ENCODE measurements at places on chromosomes 2 and 18.
A peak's percentile ranks its signal among the peaks of the same experiment; 100 is the strongest.

- DNase-seq: no peak
These were observed 16.8 kb upstream of the TMEM131 start for GRCh38 chr2:98012561-98012991.

DNA sequence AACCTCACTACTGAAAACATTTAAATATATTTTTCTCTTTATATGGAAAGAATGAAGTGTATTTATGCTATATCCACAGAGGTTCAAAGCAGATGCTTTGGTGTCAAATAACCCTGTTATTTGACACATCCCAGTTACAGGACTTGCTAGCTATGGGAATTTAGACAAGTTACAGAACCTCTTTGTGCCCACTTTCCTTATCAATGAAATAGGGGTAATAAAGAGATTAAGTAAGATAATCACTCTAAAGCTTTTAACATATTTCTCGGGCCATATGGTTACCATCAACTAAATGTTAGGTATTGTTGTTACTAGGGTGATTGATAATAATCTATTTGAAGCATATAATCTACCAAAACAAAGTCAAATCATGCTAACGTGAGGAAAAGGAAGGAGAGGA is 1660.6 kb upstream of the NXPH2 start:
- DNase-seq: no peak

DNA sequence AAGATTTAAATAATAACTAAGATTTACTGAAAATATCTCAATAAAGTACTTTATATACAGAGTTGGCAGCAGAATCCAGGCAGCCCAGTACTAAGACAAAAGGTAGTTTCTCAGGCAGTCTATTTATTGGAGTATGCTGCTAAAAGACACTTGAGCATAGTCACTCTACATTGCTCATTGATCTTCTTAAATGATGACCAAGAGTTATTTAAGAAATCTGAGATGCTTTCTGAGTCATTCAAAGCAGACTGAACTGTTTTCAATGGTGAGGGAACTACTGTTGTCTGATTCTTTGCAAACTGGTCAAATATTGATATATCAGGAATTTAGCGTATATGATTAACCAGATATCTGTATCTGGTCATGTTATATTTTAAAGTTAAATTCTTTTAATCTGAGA is 133.6 kb downstream of the PHLPP1 start:
- no peak for DNase-seq

DNA sequence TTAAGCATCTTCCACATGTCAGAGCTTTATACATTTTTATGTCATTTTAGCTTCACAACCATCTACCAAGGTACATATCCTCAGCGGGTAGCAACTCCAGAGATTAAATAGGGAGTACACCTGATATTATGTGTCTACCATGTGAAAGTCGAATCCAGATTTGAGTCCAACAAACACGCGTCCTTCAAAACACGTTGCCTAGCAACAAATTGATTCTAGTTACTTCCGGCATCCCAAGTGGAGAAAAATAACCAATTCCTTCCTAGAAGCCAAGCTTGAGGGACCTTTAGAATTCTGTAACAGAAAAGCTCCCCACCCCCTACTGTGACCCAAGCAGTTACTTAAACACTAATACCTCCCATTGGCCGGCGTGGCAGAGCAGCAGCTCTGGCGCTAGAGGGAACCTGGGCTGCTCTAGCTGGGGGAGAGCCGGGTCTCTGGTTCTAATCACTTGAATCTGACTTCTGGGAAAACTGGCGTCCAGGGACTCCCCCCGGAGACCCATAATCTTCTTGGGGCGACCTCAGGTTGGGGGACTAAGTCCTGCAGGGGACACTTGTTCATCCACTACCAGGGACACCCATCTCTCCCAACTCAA is at the start of gene ERICH2:
Gene ERICH2, plus strand, starts transcription at position 371 of the 598 bp plus-strand sequence. CDS start 304 bp downstream, outside the sequence.
- DNase-seq: no peak

- no peak for DNase-seq
These were observed 39.1 kb upstream of the FAM136A start for GRCh38 chr2:70340761-70341476.

DNA sequence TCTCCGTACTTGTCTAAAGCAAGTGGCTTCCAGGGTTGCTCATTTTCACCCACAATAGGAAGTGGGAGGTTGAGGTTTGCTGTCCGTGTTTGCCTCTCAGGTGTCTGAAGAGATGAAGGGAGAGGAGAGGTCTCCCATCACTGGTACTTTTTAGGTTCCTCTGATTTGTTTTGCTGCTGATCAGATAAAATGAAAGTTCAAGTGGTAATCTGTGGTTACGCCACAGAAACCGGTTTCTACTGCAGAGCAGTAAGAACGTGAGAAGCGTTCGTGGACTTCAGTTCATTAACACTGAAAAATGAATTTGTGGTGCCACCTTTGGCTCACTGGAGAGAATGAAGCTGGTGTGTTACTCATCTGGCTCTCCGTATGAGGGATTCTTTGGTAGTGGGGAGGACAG is 118.2 kb downstream of the GBX2 start:
- no peak for DNase-seq

GRCh38 chr2:241895712-241896641 is 26.4 kb downstream of the RTP5 start:
- no peak for DNase-seq

GRCh38 chr2:46329803-46330775 is 32.9 kb downstream of the EPAS1 start:
- peak; percentile 94 for DNase-seq

DNA sequence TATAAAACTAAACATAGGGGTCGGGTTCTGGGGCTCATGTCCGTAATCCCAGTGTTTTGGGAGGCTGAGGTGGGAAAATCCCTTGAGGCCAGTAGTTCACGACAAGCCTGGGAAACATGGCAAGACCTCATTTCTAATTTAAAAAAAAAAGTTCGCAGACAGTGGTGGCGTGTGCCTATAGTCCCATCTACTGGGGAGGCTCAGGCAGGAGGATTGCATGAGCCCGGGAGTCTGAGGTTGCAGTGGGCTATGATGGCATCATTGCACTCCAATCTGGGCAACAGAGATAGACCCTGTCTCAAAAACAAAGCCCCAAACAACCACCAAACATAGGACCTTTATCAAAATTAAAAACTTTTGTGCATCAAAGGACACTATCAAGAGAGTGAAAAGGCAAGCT is 9.8 kb upstream of the HAAO start:
- no peak for DNase-seq

GRCh38 chr2:65371074-65371434 is 61.3 kb downstream of the SPRED2 start:
- DNase-seq: no peak

- DNase-seq: no peak
These were observed 358 bp downstream of the USP37 start for GRCh38 chr2:218567797-218568189.

DNA sequence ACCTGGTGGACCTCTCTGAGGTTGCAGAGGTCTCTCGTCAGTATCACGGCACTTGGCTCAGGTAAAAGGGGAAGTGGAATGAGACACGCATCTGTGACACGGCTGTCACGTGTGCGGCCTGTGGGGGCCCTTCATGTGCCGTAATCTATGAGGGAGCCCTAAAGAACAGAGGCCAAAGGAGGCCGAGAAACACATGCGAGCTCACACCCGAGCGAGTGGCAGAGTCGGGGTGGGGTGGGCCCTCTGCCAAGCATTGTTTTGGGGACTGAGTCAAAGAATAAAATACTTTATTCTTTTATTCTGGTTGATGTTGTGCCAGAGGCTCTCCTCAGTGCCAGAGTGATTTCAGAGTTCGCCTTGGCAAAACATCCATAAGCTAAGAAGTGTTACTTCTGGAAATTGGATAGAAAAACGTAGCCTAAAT is 43.3 kb downstream of the PLB1 start:
- DNase-seq: no peak

DNA sequence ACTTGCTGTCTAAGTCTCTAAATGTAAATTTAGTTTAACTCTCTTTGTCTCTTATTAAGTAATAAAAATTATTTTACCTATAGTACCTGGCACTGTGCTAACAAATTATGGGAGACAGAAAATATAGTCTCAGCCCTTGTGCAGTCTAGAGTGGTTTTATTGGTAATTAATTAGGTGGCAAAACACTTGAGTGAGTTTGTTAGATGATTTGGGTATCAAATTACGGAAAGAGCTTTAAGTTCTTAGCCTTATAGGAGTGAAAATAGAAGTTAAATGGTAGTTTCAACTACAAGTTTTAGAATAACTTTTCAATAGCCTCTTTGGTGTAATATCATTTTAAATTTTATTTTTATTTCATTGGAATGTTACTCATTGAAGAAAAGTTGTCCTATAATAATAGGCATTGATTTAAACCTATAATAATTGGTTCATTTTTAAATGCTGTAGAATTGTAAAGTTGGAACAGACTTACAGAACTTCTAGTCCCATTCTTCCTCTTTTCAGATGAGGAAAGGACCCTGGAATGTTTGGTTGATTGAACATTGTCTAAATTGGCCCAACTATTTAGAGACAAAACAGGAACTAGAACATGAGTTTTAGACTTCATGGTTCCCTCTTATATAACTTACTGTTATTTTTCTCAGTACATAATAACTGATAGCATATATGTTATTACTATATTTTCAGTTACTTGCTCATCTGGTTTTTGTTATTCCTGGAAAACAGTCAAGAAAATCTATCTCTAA is 10.2 kb upstream of the HTR2B start:
- DNase-seq: no peak

DNA sequence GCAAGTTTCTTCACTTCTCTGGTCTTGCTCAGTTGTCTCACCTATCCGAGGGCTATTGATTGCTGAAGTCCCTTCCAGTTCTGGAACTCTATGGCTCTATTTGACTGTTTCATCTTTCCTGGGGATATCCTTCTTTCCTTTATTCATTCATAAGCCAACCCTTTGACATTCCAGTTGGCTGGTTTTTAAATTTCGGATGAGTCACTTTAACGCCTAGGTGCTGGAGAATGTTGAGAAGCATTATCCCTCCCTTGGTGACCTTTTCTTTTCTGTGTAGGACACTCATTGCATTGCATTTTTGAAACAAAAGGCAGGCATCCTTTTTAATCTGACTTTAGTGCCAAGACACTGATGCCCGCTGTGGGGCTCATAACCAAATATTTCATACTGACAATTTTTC is 307.1 kb downstream of the TSN start:
- DNase-seq: no peak

GRCh38 chr2:158573739-158574138 is 117.0 kb downstream of the PKP4 start:
- DNase-seq: no peak

DNA sequence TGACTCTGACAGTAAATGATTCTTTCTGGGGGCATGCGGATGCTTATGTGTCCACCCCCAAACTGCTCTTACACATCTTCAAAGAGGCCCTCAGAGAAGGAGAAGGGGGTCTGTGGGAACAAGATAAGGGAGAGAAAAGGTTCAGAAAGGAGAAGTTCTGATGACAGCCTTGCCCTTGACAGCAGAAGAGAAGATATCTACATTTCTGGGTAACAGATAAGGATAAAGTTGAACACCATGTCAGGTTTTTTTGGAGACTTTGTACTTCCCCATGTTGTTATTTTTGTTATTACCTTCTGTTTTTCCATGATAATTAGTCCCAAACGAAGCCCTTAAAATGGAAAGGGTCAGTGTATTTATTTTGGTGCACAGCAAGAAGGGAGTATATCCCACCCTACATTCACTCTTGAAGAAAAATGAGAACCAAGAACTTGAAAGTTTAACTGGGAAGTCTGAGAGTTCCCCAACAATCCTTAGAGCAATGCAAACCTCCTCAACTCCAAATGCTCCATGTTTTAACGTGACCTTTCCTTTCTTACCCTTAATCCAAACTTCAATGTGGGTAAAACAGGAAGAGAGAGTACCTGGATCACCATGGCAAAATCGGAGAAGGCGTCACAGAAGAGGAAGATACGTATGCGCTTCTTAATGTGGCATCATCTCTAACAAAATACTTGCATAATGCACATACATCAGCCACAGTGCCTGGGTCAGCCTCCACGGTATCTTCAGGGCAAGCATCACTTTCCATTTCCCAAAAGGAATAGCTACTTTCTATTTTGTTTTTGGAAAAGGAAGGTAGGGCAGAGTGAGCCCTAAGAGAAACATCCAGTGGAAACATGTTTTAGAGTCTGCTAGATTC is 264.6 kb upstream of the STON1 start:
- no peak for DNase-seq

DNA sequence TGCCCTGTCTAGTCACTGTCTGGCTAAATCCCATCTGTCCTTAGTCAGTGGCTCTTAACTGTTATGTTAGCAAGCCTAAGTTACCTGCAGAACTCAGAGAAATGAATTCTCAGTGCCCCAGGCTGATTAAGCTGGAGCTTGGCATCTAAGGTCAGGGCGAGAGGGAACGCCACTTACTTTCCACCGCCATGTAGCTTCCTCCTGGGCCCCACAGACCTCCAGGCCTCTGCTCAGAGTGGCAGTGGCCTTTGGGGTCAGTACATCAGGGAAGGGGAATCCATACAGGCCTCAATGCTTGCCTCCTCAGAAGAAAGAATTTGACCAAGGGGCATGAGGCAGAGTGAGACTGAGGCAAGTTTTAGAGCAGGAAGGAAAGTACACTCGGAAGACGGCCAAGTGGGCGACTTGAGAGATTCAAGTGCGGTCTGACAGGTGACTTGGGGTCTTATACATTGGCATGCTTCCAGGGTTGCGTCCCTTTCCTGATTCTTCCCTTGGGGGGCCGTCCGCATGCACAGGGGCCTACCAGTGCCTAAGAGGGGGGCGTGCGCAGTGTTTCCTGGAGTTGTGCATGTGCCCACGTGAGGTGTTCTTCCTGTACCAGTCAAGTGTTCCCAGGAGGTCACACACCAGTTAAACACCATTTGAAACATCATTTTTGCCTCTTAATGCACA is 64.1 kb downstream of the EMILIN2 start:
- DNase-seq: no peak

GRCh38 chr2:187988348-187988747 is 303.3 kb upstream of the GULP1 start:
- DNase-seq: no peak

GRCh38 chr2:241947401-241947800 is 77.9 kb downstream of the RTP5 start:
- DNase-seq: no peak

GRCh38 chr2:134897932-134898331 is 20.7 kb upstream of the CCNT2 start:
- DNase-seq: no peak

GRCh38 chr2:98393354-98393753 is 47.1 kb downstream of the CNGA3 start:
- DNase-seq: no peak

DNA sequence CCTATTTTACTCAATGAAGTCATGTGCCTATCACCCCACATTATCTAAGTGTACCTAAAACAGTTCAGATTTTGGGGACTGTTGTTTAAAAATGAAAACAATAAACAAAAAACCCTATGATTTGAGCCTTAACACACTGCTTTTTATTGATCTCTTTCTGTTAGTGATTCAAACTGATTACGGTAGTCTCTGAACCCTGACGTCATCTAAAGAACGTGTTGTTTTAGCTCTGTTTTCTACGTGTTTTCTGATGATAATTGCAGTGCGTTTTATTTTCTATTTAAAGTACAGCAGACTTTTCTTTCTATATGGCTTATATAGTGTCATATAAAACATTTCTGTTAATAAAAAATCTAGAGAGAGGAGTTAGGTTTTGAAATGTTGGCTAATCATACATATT is 93.9 kb upstream of the FAM237A start:
- no peak for DNase-seq

GRCh38 chr2:88190808-88191721 is 20.9 kb downstream of the THNSL2 start:
- DNase-seq: no peak

- no peak for DNase-seq
These were observed 112.0 kb upstream of the TEKT4 start for GRCh38 chr2:94759211-94759610.

Measured in retinal pigment epithelial cell (primary cell).